ENCODE measurements at places on chromosomes 4 and X.

DNA sequence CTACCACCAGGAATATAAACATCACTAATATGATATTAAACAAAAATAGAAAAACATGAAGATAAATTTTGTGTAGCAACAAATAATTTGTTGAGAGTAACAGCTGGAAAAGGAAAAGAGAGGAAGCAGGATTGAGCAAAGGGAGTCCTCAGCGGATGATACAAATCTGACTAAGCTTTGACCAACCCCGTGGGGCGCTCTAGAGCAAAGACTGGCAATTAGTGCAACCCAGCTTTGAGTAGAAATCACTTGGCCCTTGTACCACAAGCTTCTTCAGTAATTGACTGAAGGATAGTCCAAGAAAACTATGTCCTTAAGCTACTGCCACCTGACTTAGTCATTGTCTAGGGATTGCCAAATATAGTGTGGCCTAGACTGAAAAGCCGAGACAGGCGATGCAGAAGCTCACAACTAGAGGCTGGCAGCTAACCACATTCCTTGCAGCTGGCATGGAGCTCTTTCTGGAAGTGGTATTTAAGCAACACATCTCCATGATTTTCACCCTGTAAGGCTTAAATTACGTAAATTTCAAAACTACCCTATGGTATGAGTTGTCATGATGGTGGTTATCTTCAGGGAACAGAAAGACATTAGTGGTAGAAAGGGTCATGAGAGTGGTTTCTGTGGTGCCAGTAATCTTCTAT is 396.0 kb downstream of the PDGFC start:
- no peak for DNase-seq

- DNase-seq: no peak
Observed at GRCh38 chrX:138150709-138151108, 560.8 kb downstream of the FGF13 start.

DNA sequence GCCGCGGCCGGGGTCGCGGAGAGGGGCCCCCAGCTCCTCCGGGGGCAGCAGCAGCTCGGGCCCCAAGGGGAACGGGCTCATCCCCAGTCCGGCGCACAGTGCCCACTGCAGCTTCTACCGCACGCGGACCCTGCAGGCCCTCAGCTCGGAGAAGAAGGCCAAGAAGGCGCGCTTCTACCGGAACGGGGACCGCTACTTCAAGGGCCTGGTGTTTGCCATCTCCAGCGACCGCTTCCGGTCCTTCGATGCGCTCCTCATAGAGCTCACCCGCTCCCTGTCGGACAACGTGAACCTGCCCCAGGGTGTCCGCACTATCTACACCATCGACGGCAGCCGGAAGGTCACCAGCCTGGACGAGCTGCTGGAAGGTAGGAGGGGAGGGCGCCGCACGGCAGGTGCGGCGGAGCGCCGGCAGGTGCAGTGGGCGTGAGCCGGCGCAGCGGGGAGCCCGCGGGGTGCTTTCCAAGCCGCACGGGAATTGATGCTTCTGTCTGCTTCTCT is 886 bp downstream of the DCLK2 start:
- DNase-seq: no peak

DNA sequence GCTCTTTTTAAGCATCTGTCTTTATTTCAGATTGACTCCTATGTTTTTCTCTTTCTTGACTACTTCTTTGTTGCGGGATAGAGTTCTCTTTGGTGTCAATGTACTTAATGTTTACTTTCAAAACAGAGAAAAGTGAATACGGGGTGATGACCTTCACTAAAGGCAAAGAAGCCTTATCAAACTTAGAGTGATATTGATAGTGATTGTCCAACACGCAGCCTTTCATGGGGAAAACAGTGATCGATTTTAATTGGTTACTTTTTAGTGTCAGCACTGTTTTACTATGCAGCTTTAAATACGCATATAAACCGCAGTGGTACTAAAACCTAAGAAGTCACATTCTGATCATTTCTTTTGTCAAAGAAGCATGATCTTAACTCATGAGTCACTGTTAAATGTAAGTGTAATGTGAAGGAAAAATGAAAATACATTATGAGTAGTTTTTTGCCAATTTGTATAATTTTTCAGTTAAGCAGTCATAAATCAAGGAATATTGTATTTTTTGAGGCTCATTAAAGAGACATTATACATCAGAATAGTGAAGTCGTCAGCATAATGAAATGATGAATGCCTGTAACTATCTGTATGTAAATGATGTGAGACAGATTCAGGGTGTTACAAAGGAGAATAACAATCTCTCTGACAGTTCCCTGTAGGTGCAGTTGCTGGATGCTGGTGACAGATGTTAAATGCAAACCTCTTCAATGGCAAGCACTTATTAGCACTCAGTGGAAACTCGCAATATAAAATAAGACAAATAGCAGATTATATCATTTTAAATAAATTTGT is 2082.8 kb upstream of the TENM3 start:
- DNase-seq: no peak

GRCh38 chrX:118315529-118315928 is 30.4 kb upstream of the WDR44 start:
- no peak for DNase-seq

- DNase-seq: peak; percentile 61
Observed at GRCh38 chr4:26321373-26322221, 783 bp downstream of the RBPJ start.

- no peak for DNase-seq
Observed at GRCh38 chrX:42495139-42495538, 282.8 kb downstream of the PPP1R2C start.

All from T-helper 2 cell (primary cell).